HEK293T (cell line): ENCODE measurements at places on chromosomes 2 and 18.

DNA sequence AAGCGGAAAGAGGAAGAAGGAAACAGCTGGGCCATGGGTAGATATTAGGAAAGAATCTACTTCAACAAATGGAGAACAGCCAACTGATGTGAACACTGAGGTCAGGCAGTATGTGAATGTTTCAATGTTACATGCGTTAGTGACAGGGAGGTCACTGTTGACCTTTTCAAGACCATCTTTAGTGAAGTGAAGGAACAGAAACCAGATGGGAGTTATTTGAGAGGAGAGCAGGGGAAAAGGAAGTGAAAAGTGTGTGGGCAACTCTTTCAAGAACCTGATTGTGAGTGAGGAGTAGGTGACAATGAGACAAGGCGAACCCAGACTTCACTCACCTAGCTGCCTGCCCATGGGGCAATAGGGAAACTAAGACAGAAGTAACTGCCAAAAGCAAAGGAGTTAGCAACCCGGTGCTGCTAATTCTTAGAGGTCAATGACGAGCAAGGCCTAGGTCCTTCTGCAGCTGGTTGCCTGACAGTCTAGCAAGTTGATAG, 67.0 kb downstream of the SP3 start:
- no peak for DNase-seq

- DNase-seq = no peak
Measured at GRCh38 chr2:19847486-19847885, 54.3 kb downstream of the TTC32 start.

- peak; percentile 81 for DNase-seq
Measured at GRCh38 chr2:234544659-234545611, 48.1 kb upstream of the ARL4C start.

DNA sequence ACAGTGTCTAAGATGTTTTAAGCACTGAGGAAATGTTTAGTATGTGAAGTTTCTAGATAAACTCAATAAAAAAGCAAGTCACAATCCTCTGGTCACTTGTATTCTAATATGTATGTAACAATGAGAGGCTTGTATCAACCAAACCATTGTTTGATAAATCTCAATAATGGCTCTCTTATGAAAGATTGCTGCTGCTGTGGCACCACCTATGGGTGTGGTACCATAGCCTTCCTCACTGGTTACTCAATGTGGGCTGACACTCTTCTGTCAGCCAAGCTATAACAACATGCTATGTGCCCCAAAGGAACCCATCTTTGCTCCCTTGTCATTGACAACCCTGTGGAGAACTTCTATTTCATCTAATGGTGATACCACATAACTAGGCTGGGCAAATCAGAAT, 12.6 kb upstream of the RAB1A start:
- no peak for DNase-seq

- no peak for DNase-seq
Measured at GRCh38 chr2:122180972-122181371, 425.5 kb downstream of the TSN start.

DNA sequence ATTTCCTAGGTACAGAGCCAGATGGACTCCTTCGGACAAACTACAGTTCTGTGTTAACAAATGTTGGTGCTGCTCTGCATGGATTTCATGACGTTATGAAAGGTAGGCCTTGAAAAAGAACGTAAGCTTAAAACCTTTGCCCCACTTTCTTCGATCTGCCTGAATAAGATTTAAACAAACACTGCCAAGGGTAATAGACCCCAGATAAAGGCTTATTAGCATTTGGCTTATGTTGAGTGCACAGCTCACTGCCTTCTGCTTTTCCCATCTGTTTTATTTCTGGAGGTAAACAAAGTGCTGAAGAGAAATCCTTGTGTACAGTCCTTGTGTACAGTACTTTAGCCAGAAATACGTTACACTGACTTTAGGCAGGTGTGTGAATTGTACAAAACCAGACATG, 50.0 kb upstream of the STON1 start:
- DNase-seq = no peak

GRCh38 chr2:7539760-7540159, 622.5 kb downstream of the RNF144A start:
- no peak for DNase-seq

DNA sequence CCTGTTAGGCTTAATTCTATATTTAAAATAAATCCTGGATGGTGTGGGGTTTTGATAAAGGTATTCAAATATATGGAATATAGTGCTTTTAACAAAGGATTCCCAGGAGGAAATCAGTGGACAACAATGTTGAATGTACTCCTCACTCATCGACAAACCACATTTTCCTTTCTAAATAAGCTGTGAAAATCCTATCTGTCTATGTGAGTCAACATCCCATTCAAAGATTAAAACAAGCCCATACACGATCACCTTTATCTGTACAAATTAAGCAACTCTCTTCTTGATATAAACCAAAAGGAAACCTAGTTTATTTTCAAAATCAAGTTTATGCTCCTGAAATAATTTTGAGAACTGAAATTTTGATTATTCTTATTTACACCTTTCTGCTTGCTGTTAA, 153.4 kb downstream of the ERBB4 start:
- no peak for DNase-seq

- DNase-seq = no peak
Measured at GRCh38 chr2:217231724-217232123, 371.9 kb upstream of the TNP1 start.

DNA sequence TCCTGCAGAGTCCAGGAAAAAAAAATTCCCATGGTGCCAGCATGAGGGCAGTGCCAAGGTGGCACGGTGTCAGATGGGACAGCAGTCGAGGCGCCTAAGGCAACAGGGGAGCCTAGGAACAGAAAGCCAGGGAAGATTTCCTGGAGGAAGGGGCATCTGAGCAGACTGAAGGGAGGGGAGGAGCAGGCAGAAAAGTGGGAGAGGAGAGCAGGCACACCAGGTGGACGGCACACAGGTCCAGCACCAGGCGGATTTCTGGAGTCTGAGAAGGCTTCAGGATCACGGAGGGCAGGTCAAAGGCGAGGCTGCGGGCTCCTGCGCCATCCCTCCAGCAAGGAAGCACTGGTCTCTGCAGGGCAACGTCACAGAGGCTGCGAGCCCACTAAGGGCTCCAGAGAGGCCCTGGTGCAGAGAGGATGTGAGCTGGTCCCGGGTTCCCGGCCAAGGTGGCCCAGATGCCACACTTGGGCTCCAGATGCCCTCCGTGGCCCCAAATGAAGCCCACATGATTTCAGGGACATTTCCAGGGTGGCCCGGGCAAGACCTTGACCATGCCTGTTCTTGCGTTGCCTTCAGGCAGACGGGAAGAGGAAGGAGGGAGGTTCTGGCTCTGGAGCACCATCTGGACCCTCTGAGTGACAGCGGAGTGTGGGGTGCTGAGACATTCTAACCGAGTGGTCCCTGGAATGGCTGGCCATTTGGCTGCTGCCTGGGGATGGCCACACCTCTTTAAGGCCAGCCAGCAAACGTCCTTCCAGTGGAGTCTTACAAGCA, 4.1 kb downstream of the HS6ST1 start:
- DNase-seq = no peak

GRCh38 chr2:28895189-28895893, 874 bp downstream of the WDR43 start:
- DNase-seq = peak; percentile 35
